AML-193 (cell line): ENCODE measurements at places on chromosomes 11 and 22.

DNA sequence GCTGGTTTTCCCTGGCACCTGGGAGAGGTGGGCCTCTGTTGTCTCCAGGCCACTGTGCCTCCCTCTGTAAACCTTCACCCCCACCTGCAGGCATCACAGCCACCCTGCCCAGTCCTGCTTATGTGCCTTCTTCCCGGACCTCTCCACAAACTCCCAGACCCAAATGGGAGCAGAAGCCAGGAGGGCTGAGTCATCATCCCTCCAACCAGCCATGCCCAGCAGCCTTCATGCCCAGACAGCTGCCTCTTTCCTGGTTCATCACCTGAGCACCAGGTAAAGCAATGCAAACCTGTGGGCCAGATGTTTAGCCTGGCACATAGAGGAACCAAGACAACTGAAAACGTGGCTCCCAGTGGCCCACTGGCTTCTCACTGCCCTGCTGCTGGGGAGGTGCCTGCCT lies 2.1 kb upstream of the TMPRSS4 start:
- DNase-seq: no peak

GRCh38 chr22:30705710-30706651 lies 11.3 kb downstream of the OSBP2 start:
- no peak for DNase-seq

- no peak for DNase-seq
Measured at GRCh38 chr11:107713009-107713408, 1.2 kb upstream of the SLN start.

DNA sequence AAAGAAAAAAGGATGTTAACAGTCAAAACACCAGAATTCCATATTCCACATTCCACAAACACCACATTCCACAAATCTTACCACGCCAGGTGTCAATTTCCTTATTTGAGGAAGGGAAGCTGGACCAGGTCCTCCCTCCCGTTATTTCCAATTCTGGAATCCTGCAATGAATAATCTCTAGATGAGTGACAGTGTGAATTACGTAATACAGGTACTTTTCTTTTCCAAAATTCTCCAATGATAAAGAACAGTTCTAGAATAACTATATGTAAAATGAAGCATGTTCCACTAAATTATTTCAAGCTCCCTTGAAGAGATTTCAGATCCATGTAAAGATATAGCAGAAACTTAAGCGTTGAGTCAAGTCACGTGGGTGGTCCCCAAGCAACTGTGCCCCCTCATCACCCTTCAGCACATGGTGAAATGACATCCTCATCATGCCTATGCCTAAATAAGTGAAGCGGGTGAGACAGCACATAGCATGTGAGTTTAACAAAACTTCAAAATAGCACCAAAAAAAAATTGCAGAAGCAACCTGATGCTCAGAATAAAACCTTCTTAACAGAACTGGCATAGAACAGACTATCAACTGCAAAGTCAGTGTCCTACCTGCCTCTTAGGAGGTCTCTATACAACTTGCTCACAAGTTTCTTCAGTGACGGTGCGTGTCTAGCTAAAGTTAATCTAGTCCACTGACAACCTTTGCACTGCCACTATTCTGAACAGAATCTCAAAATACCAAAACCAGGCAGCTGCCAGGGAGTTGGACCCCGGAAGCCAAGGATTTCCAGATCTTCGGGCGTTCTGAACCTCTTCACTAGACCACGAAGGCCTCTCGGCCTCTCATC lies 876 bp downstream of the NFRKB start:
- DNase-seq: peak; percentile 16

- peak; percentile 91 for DNase-seq
Measured at GRCh38 chr11:81869351-81870065, 864.2 kb downstream of the FAM181B start.

DNA sequence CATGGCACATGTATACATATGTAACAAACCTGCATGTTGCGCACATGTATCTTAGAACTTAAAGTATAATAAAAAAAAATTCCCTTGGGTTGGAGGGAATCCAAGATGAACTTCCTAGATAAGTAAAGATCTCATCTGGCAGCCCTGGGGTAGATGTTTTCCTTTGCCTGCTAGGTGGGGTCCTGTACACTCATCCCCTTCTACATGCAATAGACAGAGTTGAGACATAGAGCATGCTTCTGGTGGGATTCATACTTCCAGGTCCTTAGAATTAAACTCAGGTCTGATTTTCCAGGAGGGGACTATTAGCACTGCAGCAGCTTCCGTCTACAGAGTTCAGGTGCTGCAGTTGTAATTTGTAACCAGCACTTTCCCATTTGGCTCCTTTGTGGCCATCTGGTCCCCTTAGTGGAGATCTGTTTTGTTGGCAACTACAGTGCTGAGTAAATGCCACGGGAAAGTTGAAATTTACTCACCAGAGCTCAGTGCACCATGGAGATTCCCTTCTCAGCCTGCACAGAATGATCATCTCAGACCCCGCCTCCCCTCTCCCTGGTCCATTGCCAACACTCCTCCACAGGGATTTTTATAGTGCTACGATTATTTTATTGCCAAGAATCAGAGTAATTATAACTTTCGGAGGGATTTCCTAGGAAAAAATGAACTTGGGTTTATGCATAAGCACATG lies 220.1 kb upstream of the E2F8 start:
- no peak for DNase-seq

GRCh38 chr11:28049338-28050216 lies 58.4 kb downstream of the KIF18A start:
- no peak for DNase-seq
